ENCODE measurements at places on chromosomes 3 and 15.

DNA sequence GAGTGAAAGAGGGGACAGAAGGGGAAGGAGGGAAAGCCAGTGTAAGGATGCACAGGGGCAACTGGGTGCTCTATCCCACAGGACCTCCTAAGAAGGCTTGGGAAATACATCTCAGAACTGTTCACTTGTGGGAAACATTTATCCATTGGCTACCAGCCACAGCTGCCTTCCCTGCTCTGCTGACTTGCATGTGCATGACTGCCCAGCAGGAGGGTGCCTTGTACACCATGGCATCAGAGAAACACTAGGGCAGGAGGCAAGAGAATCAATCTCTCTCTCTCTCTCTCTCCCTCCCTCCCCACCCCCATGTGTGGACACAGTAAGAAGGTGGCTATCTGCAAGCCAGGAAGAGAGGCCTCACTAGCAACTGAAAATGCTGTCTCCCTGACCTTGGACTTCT lies 62.9 kb upstream of the ZBTB38 start:
- peak; percentile 62 for DNase-seq

GRCh38 chr3:78907367-78907766 lies 860.4 kb downstream of the ROBO1 start:
- DNase-seq = peak; percentile 54

GRCh38 chr15:89575146-89575655 lies at the start of gene TICRR:
Gene TICRR, plus strand, starts transcription at chr15:89575469. Its CDS starts 118 bp downstream, at chr15:89575587.
- peak; percentile 100 for DNase-seq

DNA sequence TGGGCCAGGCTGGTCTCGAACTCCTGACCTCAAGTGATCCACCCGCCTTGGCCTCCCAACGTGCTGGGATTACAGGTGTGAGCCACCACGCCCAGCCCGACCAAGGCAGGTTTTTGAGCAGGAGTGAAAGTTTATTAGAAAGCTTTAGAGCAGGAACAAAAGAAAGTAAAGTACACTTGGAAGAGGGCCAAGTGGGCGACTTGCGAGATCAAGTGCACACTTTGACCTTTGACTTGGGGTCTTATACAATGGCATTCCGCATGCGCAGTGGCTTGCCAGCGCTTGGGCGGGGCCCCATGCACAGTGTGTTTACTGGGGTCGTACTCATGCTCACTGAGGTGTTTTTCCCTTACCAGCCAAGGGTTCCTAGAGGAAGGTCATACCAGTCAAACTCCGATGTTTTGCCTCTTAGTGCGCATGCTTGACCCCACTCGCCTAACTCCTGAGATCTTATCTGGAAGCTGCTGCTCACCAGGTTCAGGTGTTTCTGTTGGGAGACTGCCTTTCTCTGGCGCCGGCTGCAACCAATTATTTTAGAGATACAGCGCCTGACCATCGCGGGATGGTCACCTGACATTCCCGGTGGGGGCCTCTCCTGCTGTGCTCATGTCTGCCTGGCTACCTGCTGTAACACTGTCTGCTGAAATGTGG lies 46.9 kb upstream of the FLNB start:
- no peak for DNase-seq

DNA sequence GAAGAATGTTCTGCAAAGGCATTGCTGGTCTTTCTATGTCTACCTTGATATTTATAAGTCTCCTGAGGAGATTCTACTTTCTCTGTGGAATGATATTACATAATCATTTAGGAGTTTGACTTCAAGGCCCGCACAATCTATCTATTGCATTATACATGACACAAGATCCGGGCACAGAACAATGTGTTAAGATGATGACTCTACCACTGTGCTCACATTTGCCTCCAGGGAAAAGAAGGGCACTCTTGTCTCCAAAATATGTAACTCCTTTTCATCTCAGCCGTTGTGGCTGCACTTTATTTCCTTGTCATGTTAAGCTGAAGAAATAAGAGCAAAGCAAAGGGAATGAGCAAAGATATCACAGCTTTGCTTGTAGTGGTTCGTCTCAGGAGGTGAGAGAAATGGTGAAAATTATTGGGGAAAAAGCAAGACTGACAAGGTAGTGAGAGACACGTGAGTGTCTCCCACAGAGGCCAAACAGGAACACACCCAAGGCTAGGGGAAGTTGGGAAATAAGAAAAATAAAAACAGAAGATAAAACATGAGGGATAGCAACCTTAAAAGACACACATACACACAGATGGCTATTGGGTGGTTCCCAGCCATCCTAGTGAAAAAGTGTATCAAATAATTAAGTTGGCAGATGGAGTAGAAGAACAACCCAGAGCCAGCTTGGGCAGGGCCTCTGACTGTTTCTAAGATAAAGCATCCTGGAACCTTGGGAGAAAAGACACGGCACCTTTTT lies 184.3 kb downstream of the P3H2 start:
- DNase-seq = peak; percentile 84

GRCh38 chr15:39767921-39768320 lies 14.7 kb downstream of the FSIP1 start:
- DNase-seq = no peak

- no peak for DNase-seq
These were observed 121.6 kb downstream of the FOXP1 start for GRCh38 chr3:71461749-71462483.

DNA sequence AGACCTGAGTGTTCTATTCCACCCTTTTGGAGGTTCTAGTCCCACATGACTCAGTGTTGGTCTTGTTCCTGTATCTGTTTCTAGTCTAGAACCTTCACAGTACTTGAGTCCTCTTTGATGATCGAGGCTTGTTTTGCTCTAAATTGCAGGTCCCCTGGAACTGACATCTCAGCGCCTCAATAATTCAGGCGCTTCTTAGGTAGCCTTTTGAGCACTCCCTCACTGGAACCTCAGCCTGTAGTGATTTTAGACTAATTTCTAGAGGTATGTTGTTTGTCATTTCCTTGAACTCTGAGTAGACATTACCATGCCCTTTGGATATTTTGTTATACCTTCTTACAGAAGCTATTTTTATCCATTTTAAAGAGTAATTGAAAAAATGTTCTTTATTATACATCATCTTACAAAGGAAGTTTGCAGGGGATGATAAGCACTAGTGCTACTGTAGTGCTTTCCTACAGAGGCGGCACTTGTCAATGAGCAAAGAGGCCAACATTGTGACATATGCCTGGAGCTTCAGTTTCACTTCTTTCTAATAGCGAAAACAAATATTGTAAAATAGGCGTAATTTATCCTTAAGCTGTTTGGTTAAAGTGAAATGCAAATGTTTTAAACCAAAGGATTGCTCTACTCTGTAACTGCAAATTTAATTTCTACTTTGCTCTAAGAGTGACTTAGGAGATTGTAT lies 75.7 kb downstream of the EFL1 start:
- no peak for DNase-seq

- DNase-seq = no peak
These were observed 973.4 kb downstream of the ROBO1 start for GRCh38 chr3:78794431-78794830.

GRCh38 chr3:71487418-71487817 lies 96.1 kb downstream of the FOXP1 start:
- no peak for DNase-seq

- no peak for DNase-seq
These were observed 49.9 kb downstream of the TRANK1 start for GRCh38 chr3:36894914-36895313.

DNA sequence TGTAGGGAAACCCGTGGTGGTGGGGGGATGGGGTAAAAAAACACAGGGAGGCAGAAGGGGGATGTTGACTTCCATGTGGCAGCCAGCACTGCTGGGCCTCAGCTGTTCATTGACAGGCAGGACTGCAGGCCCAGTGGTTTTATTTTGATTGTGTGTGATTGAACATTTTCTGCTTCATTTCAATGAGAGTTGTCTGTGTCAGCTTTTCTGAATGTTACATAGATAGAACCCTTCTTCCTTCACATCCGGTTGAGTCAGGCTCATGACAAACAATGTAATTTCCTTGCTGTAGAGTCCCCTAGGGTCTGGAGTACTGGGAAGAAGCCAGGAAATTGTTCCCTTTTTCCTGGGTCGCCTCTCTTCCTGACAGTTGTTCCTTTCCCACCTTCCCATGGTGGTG lies 8.2 kb upstream of the RPP25 start:
- peak; percentile 63 for DNase-seq

- DNase-seq = no peak
These were observed 260.1 kb upstream of the PLSCR5 start for GRCh38 chr3:146865175-146865755.

- no peak for DNase-seq
These were observed 130.4 kb downstream of the ZNF385D start for GRCh38 chr3:21620511-21621155.

DNA sequence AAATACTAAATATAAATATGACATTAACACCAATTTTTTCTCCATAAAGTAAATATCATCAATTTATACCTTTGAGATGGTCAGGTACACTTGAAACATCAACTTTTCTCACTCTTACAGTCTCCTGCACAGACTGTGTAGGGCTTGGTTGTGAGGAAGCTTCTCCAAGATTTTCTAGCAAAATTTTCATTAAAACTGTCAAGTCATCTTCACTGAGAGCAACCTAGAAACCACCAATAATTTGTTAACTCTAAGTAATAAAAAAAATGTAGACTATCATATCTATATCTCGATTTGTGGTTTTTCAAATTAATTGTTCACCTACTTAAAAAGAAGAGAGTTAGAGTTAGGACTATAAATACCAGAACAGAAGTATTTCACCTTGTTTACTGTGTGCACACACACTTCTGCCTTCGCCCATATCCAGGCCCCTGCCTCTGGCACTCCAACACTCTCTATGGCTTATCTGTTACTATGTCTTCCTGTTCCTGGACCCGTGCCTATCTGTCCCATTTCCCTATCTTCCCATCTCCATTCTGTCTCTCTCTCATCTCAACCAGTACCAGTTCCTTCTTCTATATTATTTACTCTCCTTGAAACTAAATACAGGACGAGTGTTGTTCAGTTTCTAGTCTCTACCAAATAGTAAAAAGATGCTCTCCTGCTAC lies 123.6 kb downstream of the VPS13C start:
- DNase-seq = no peak

DNA sequence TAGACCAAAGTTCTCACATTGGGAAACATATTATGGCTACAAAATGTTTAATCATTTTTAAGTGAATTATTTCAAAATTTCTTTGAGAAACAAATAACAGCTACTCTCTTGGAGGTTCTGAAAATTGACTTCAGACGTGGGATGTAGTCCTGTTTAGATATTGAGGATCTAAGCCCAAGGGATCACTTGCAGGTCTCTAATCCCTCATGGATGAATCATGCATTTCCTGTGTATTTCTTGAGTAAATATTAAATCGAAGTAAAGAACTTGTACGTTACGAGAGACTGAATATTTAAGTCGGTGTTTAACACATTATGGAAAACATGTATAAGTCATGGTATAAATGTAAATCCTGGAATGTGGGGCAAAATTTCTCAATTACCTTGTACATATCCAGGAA lies 119.8 kb downstream of the EPHA3 start:
- DNase-seq = no peak

- DNase-seq = no peak
These were observed 156.9 kb downstream of the MEGF11 start for GRCh38 chr15:66096688-66097058.

DNA sequence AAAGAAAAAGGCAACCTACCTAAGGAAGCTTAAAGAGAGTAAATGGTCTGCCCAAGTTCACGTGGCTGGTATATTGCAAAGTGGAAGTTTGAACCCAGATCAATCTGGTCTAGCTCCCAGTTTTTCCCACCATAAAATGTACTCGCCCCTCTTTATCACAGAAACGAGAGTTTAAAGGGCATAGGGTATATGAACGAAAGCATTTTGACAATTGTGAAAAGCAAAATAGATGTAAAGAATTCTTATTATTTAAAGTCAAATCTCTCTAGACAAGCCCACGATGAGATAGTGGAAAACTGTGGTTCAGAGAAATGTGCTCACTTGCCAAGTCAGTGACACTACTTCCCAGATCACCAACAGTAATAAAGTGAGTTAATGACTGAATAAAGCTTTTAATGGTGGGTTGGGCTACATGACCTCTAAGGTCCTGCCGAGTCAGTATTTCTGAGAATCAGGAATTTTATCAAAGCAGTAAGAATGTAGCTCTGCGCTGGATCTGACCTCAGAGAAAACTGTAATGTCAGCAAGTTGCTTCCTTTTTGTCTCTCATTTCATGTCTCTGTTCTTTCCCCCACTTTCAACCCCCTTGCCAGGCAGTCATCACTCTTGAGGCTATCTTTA lies 23.3 kb upstream of the NEO1 start:
- no peak for DNase-seq

GRCh38 chr15:85858586-85859375 lies 64.1 kb upstream of the KLHL25 start:
- DNase-seq = peak; percentile 68

- no peak for DNase-seq
These were observed 217.0 kb upstream of the ICE2 start for GRCh38 chr15:60695713-60696522.

GRCh38 chr3:105285653-105286241 lies 81.0 kb upstream of the ALCAM start:
- no peak for DNase-seq

- peak; percentile 19 for DNase-seq
These were observed 57.1 kb downstream of the RAP2B start for GRCh38 chr3:153219146-153219545.

DNA sequence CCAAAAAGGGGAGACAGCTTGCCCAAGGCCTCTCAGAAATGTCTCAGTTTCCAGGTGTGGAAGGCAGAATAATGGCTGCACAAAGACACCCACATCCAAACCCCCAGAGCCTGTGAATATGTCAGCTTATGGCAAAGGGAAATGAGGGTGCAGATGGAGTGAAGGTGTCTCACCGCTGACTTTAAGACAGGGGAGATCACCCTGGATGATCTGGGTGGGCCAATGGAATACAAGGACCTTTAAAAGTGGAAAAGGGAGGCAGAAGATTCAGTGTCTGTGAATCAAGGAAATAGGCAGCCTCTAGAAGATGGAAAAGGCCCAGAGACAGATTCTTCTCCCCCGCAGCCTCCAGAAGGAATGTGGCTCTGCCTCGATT lies 48.8 kb upstream of the ATP2B2 start:
- DNase-seq = no peak

- DNase-seq = peak; percentile 28
These were observed 13.7 kb downstream of the MAP2K1 start for GRCh38 chr15:66400351-66400774.

GRCh38 chr3:128435561-128435960 lies 31.1 kb downstream of the DNAJB8 start:
- DNase-seq = no peak

- no peak for DNase-seq
These were observed 66.1 kb downstream of the GLB1 start for GRCh38 chr3:33030802-33031201.

DNA sequence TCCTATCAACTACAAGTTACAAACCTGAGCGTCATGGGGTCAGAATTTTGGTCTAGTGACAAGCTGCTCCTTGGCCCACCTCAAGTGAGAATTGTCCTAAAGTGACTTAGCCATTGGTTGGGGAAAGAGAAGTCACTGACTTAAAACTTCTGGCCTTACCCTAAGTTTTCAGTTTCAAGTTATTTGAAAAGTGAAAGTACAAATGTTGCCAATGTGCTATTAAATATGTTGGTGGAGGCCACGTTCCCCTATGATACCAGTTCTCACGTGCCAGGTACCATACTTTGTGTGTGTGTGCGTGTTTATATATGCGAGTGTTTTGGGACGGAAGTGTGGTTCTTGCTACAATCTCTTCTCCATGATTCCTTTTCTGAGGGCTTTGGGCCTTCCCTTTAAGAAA lies 22.6 kb upstream of the RASGRP1 start:
- DNase-seq = no peak

All from RPMI7951 (cell line).